CD8-positive, alpha-beta memory T cell (primary cell): ENCODE measurements at places on chromosomes 7 and 10.

DNA sequence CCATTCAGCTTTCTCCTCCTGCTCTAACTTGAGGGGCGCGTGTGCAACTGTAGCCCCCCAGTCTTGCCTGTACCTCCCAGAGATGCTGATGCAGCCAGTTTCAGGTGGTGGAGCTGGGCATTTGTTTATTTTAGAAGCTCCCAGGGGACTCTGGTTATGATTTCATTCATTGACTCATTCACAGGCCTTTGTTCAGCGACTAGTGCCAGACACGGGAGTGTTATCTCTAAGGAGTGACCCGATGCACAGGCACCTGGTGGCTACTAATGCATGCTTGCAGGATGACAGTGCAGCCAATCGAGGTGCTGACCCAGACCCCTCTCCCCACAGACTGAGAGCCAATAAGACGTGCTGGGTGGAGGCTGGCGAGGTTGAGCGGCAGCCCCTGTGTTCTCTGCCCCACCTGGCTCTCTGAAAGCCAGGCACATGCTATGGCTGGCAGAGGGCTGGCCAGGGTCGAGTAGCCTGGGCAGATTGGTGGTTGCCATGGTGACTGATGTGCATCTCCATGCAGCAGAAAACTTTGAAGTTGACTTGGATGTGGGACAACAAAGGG lies 19.7 kb upstream of the SLC18A2 start:
- no peak for DNase-seq

DNA sequence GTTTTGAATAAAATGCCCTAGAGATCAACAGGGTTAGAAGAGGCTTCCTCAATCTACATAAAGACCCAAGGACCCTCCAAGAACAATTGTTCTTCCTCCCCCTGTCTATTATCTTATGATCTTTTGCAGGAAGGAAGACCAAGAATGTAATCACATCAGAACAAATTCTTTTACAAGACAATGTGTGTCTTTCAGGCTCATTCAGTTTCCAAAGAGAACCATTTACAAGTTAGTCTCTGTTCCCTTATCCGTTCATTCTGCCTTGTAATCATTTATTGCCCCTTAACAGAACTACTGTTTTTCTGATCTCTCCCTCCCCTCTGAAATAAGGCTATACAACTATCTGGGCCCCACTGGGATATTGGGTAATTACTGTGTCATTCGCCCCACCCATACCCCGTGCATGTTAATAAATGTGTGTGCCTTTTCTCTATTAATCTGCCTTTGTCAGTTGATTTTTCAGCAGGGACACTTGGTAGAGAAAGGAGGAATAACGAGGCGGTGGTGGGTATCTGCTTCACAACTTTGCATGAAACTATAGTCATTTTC lies 5.7 kb upstream of the MKRN1 start:
- DNase-seq: no peak

DNA sequence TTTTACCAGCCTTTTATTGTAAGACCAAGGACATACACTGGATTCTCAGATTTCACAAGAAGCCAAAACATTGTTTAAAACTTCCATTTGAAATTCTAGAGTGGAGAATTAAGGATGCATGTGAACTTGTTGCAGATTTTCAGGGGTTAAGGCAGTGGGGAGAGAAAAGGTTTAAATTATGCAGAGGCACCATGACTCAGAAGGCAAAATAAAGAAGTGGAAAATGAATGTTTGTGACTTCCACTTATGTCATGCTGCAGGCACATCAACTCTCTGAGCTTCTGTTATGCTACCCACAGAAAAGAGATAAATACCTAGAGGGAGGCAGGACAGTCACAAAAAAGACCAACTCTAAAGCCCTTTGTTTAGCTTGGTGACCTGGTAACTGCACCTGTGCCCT lies 84.4 kb upstream of the BET1 start:
- no peak for DNase-seq

DNA sequence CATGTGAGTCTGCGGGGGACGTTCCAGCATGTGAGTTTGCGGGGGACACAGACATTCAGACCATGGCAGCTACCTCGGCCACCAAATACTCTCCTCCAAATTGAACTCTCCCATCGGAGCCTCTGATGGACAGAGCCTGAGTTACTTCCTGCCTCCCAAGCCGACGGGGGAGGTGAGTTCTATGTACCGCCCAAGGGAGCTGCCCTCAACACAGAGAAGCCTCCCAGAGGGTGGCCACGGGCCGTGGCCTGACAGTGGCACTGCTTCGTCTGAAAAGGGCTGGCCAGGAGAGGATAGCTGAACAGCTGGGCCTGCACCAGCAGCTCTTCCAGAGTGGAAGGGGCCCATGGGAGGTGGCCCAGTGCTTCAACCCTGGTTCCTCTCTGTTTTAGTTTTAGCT lies 274.5 kb upstream of the PPP2R2D start:
- DNase-seq: no peak

DNA sequence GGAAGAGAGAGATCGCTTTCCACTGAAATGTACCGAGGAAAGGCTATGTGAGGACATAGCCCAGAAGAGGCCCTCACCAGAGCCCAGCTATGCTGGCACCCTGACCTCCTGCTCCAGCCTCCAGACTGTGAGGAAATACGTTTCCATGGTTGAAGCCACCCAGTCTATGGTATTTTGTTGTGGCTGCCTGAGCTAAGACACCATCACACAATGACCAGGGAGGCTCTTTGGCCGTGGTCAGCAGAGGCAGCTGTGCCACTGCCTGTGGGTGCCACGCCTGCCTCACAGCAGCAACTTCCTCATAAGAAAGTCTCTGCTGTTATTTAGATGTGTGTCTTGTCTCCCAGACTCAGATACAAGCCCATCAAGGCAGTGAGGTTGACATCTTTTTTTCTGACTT lies 182.7 kb upstream of the PLXNA4 start:
- DNase-seq: no peak

- no peak for DNase-seq
Measured at GRCh38 chr10:30836406-30836805, 195.3 kb downstream of the ZNF438 start.

- no peak for DNase-seq
Measured at GRCh38 chr7:86692755-86693154, 49.0 kb downstream of the GRM3 start.

- no peak for DNase-seq
Measured at GRCh38 chr10:71279590-71280170, 39.4 kb upstream of the SLC29A3 start.

- no peak for DNase-seq
Measured at GRCh38 chr10:44382131-44382858, 2.6 kb downstream of the CXCL12 start.

DNA sequence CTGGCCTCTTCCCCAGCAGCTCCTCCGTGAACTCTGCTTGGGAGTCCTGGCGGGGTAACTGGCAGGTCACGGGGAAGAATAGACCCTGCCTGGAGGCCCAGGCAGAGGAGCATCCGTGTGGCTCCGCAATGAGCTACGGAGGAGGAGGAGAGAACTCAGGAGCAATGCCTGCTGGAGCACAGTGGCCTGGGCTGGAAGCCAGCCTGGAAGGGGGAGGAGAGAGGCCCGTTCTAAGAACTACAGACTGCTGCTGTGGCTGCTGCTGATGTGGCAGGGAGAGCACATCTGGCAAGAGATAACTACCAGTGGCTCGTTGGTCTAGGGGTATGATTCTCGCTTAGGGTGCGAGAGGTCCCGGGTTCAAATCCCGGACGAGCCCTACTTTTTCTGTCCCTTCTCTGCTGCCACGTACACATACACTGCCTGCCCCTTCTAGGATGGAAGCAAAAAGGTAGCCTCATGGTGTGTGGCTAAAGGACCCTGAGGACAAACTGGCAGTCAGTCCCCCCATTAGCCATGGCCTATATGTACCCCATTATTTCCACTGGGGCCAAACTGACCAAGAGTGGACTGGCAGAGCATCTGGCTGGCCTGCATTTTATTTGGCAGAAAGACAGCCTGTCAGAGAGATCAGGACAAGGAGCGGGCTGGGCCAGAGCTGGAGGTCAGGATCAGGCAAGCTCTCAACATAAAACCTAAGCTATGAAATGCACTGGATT lies 7.7 kb upstream of the OPN1SW start:
- DNase-seq: no peak

GRCh38 chr7:137983323-137984008 lies 18.4 kb downstream of the CREB3L2 start:
- DNase-seq: no peak

DNA sequence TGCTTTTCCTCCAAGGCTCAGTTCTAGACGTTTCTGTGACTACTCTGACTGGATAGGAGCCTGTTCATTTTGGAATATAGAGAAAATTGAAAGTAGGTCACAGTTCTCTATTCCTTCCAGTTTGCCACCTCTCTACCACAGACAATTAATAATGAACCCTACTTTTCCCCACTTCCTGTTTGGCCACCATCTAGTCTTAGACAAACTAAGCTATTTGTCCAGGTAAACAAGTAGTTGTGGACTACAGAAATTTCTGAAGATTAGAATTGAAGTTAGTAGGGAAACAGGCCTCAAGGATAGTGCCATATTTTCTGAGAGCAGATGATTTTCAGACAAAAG lies 87.0 kb downstream of the AUTS2 start:
- DNase-seq: no peak

DNA sequence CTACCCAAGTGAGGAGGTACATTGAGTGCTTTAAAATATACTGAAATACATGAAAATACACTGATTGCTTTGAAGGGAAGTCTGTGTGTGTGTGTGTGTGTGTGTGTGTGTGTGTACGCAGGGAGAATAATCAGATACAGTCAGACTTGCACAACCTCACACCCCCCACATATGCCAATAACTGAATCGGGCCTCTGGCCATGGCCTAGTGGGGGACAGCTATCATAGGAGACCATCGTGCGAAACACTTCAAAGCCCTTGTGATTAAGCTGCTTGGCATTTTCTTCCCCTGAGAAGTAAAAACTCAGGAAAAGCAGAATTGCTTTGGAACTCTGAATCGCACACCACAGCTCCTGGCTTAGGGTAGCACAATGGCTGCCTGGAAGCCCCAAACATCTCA lies 135.1 kb downstream of the C10orf105 start:
- no peak for DNase-seq

DNA sequence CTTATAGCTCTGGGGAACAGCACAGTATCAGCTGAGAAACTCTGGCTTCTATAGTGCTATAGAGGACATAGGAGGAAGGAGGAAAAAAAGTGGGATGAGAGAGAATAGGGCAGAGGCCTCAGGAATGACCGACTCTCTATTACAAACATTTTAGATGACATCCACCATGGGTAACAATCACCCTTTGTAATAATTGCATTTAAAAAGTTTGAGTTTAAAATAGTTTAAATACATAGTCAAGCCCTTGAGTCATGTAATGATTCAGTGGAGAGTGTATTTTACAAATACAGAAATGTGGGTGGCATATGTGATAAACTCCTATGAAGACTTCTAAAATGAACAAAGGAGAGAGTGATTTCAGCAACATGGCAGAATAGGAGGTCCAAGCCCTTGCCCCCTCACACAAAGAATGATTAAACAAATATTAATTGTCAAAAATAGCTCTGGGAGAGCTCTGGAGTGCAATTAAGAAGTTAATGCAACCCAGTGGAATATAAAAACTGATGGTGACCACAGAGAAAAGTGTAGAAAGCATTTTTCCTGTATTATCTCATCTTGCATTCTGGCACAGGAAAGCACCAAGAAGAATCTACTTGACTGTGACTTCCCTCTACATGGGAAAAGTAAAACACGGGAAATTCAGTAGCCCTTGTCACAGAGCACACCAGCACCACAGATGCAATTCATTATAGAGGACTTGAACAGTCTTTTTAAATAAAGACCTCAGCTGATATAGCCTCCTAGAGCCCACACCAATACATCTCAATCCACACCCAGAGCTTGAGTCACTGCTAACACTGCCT lies 569.0 kb upstream of the SORCS1 start:
- no peak for DNase-seq

- peak; percentile 90 for DNase-seq
Measured at GRCh38 chr7:923108-924041, 31.1 kb downstream of the ADAP1 start.

DNA sequence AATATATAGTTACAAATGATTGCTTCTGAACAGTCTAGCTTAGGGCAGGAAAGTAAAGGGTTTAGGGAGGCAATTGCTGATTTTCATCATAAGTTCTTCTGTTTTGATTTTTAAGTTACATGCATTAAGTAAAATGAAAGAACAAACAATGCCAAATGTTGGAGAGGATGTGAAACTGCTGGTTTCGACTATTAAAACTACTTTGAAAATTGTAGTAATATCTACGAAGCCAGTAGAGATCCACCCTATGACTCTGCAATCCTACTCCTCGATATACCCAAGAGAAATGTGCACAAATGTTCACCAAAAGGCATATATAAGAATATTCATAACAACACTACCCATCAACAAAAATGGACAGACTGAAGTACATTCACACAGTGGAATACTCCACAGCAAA lies 24.3 kb downstream of the PDZD8 start:
- no peak for DNase-seq

DNA sequence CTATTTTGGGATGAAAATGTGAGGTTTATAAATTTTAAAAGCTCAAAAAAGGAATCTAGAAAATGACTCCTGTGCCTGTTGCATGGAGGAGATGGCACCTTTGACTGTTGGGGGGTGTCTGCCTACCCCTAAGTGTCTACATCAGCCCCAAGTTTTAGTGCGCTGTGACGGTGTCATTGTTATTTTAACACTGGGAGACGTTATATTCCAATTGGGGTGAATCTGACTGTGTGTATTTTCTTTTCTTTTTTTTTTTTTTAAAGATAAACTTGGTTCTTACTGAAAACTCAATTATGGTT lies 517 bp downstream of the SRGN start:
- peak; percentile 36 for DNase-seq

DNA sequence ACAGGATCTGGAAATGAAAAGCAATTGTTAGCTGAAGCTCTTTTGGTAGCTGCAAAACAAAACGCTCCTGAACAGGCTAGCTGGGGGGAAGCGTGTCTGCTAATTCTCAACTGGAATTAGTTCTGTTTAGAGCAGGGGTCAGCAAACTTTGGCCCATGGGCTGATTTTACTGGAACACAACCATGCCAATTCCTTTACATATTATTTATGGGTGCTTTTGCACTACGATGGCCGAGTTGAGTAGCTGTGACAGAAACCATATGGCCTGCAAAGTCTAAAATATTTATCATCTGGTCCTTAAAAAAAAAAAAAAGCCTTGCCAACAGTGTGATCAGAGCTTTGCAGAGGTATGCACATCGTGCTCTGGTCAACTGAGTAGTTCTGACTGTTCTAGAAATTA lies 108.4 kb upstream of the PDLIM1 start:
- DNase-seq: no peak

- no peak for DNase-seq
Measured at GRCh38 chr10:52400562-52400961, 86.5 kb downstream of the DKK1 start.
